ENCODE measurements at places on chromosomes 2 and 18.

GRCh38 chr2:120572226-120572625, 163.4 kb upstream of the GLI2 start:
- DNase-seq = no peak

- DNase-seq = no peak
These were observed 235.3 kb downstream of the ZNF407 start for GRCh38 chr18:74832999-74833398.

GRCh38 chr2:173544641-173545363, 190.1 kb downstream of the CDCA7 start:
- no peak for DNase-seq

GRCh38 chr2:17961789-17962188, 83.3 kb downstream of the KCNS3 start:
- DNase-seq = no peak

DNA sequence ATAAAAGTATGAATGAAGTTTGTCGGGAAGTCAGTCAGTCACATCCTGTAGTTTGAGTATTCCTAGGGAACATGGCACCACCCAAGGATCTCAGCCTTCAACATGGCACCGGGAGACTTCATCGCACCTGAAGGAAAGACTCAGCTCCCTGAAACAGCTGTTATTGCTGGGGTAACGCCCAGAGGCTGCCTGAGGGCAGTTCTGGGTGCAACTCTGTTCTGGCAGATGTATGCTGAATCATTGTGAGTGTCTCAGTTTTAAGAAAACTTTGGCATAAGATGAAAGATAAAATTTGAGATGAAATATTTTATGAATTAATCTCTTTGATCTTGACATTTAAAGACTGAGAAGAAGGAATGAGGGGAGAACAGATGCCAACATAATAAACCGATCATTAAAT, 49.9 kb upstream of the SERPINB2 start:
- no peak for DNase-seq

- no peak for DNase-seq
These were observed 6.8 kb downstream of the TFPI start for GRCh38 chr2:187547353-187547979.

Measured in left renal cortex interstitium (tissue), 4 donors.